Urinary bladder (tissue), 4 donors: ENCODE measurements at places on chromosomes 4 and X. TPM values are rescaled to one million over a fixed set of nuclear protein-coding genes. Genes with fewer than 3 reads are reported as not detected.

The SLC49A3 gene
- 7.9 TPM for polyA plus RNA-seq

DNA sequence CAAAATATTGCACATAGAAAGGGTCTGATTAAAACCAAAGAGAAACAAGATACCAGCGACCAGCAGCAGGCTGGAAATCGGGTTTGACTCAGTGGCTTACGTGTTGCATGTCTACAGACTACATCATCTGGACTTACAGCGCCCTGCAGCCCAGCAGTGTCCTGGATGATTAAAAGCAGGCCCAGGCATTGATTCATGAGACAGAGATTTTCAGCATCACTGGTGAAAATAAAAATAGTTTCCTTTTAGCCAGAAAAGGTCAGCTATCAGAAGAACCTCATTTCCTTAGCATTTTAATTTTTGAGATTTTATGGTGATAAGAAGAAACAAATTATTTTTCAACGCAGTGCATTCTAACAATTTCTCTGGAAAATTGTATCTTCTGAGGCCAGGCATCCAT, 190.6 kb downstream of the PTTG2 start:
- DNase-seq = no peak

- DNase-seq = no peak
Measured at GRCh38 chr4:7432531-7433375, 2.0 kb downstream of the PSAPL1 start.

DNA sequence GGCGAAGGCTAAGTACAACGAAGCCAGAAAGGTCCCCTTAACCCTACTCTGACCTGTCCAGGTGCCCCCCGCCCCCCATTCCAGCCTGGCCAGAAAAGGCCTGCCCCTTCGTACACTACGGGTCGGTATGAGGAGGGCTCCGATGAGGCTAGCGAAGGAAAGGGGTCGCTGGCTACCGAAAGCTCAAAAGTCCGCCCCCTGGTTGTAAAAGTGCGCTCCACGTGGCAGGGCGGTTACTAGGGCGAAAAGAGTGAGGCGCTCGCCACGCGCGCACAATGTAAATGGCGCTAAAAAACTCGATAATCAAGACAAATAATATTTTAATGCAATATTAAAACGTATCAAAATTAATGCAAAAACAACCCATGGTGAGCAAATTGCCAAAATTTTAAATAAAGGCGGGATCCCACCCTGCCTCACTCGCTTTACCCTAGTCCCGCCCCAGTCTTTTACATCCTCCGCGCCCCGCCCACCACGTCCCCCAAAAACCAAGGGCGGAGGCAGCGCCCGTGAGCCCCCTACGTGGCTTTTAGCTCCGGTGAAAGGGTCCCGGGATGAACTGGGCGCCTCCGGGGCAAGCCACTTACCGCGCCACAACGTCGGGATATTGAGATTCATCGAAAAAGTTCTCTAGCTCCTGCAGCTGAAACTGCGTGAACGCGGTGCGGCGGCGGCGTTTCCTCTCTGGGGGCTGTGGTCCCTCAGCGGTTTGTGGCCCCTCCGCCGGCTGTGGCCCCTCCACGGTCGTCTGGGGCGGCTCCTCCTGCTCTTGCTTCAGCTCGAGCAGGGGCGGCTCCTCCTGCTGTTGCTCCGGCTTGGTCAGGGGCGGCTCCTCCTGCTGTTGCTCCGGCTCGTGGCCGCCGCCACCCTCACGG, 929 bp downstream of the ESX1 start:
- no peak for DNase-seq

GRCh38 chr4:83013420-83013867, 2.8 kb upstream of the LIN54 start:
- no peak for DNase-seq
